Muscle of leg (tissue), 16 donors: ENCODE measurements at places on chromosomes 7 and 10. TPM values are rescaled to one million over a fixed set of nuclear protein-coding genes. Genes with fewer than 3 reads are reported as not detected.
A peak's percentile ranks its signal among the peaks of the same experiment; 100 is the strongest.

The KAZALD1 gene
- 60.2 TPM for total RNA-seq

The THNSL1 gene
- total RNA-seq, result 4.8 TPM

The MYOZ1 gene
- 552 TPM for total RNA-seq

The CLCN1 gene
- 1.1 TPM for total RNA-seq

DNA sequence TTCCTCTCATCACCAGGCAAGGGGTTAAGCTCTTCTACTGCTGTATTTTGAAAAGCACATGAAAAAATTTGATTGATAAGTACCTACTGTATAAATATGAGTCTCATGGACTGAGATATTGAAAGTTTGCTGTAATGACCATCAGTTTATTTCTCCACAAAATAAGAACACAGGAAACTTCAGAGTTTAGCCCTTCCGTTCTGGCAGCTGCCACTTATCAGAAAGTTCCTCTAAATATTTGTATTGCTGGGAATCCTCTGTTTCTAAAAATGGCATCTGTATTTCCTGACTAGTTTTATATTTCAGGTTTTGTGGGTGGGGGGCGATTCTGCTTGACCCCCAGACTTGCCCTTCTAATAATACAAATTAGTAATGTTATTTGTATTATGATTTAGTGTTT is 92.0 kb downstream of the LYZL2 start:
- peak; percentile 25 for DNase-seq

- no peak for DNase-seq
Measured at GRCh38 chr7:32658034-32658433, 162.7 kb downstream of the AVL9 start.

DNA sequence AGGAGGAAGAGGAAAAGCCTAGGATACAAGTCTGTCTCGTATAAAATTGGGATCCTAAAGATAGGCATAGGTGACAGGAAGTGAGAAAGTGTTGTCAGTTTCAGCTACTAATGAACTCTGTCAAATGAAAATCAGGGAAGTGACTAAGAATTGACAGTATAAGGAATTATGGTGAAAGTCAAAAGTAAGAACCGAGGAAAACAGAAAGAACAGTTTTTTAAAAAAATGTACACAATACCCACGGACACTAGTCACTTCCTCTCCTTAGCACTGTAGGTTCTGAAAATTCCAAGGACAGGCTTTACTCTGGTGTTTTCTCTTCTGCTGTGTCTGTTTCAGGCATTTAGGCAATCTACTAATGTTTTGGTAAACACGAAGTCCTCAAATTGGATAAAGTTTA is 42.3 kb downstream of the ATAD1 start:
- no peak for DNase-seq

- DNase-seq, result no peak
Measured at GRCh38 chr7:151010037-151010306, 14.3 kb downstream of the ATG9B start.

DNA sequence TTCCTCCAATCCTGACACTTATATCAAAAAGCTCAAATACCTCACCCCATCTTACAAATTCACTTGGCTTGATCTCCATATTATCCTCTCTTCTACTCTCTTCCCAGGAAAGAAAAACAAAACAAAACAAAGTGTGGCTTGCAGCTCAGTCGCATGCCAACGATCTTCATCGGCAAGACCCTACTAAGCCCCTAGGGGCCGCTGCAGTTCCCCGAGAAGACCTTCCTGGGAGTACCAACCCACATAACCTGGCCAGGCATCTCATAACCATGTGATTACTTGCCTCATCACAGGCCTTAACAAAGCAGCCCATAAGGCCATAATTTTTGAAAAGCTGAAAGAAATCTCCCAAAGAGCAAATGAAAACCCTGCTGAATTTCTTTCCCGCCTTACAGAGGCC is 103.7 kb downstream of the ZNF92 start:
- no peak for DNase-seq

- DNase-seq, result no peak
Measured at GRCh38 chr10:66719483-66719882, 206.4 kb upstream of the LRRTM3 start.

DNA sequence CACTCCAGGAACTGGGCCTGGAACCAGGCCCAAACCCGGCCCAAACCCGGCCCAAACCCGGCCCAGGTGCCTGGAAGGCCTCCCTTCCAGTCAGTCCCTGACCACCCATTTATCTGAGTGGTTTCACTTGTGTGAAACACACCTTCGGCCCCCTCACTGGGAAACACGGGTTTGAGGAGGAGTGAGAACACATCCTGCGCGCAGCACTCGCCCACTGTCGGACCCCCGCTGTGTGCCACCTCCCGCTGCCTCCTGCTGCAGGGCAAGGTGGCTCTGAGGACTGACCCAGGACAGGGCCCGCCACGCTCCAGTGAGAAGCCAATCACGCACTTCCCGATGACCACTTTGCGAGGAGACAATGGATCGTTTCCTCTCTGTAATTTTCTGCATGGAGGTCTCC is 197.5 kb downstream of the BUB3 start:
- DNase-seq, result no peak

- no peak for DNase-seq
Measured at GRCh38 chr10:126058104-126058503, 161.7 kb downstream of the FANK1 start.

- DNase-seq, result no peak
Measured at GRCh38 chr7:147509035-147509501, 1081.5 kb upstream of the C7orf33 start.

- DNase-seq, result no peak
Measured at GRCh38 chr7:46871516-46871915, 710.4 kb downstream of the TNS3 start.

DNA sequence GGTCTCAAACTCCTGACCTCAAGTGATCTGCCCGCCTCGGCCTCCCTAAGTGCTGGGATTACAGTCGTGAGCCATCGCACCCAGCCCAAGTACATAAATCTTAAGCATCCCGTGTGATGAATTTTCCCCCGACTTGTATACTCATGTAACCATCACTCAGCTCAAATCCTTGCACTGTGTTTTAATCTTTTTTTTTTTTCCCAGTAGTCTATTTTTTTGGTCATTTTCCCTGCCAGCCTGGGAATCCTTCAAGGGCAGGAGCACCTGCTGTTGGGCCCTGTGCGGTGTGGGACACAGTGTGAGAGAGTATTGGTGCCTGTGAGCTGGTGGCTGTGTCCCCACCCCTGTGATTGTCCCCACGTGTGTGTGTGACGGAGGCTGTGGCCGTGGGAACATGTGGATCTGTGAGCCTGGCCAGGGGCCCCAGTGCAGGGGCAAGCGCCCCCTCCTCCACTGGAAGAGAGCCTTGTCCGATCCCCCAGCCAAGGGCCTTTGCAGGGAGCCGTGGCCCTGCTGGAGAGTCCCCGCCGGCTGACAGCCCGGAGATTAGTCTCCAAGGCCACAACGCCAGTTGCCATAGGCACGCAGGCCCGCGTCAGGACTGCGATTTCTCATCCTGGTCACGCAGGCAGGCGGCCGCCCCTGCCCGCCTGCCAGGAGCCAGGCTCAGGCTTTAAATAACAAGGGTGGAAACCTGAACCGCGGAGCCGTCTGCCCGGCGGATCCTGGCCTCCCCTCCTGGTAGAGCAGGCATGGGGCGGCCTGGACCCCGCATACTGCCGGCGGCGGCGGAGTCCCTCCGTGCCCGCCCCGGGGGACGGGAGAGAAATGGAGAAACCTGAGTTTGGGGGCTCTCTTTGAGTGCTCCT is 26.5 kb downstream of the GTF2IRD1 start:
- peak; percentile 90 for DNase-seq

GRCh38 chr7:55206235-55207029 is 158.7 kb upstream of the LANCL2 start:
- no peak for DNase-seq
